Left cardiac atrium (tissue), 4 donors: ENCODE measurements at places on chromosomes 5 and 9. TPM values are rescaled to one million over a fixed set of nuclear protein-coding genes. Genes with fewer than 3 reads are reported as not detected.

The PDGFRB gene
- total RNA-seq = 62.9 TPM

The HSPB3 gene
- total RNA-seq = 309 TPM

The EPB41L4A gene
- 28.5 TPM for total RNA-seq

The LCNL1 gene
- 9.6 TPM for total RNA-seq

The SPATA6L gene
- 1.3 TPM for total RNA-seq

The FOXD4L5 gene
- not detected for total RNA-seq

The ACSL6 gene
- total RNA-seq = 4.4 TPM

The MYMK gene
- total RNA-seq = not detected

The SPEF2 gene
- 2.8 TPM for total RNA-seq

The LCN6 gene
- 18.2 TPM for total RNA-seq

The FAM221B gene
- total RNA-seq = not detected

The FOXD4L3 gene
- total RNA-seq = not detected

The MYOT gene
- total RNA-seq = 117 TPM

The SLC34A1 gene
- total RNA-seq = not detected

The FBXL7 gene
- 18.1 TPM for total RNA-seq
